ENCODE measurements at places on chromosomes 6 and 20.

DNA sequence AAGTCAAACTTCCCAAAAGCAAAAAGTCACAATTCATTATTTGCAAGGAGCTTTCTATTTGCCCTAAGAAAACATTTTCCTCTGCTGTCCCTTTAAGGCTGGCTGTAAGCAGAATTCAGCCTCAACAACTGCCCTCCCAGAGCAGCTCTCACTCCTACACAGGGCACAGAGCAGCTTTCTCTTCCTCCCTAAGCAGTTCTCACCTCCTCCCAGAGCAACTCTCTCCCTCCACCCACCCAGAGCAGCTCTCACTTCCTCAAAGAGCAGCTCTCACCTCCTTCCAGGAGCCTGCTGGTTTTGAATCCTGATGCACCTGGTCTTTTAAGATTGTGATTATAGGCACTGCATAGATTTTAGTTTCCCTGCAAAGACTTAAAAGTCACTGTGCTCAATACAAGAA, 120.6 kb upstream of the TMEM181 start:
- peak; percentile 20 for DNase-seq

- peak; percentile 85 for DNase-seq
Observed at GRCh38 chr6:1606780-1607515, 2.8 kb upstream of the FOXC1 start.

- peak; percentile 69 for DNase-seq
Observed at GRCh38 chr20:49687595-49688567, 25.8 kb downstream of the B4GALT5 start.

DNA sequence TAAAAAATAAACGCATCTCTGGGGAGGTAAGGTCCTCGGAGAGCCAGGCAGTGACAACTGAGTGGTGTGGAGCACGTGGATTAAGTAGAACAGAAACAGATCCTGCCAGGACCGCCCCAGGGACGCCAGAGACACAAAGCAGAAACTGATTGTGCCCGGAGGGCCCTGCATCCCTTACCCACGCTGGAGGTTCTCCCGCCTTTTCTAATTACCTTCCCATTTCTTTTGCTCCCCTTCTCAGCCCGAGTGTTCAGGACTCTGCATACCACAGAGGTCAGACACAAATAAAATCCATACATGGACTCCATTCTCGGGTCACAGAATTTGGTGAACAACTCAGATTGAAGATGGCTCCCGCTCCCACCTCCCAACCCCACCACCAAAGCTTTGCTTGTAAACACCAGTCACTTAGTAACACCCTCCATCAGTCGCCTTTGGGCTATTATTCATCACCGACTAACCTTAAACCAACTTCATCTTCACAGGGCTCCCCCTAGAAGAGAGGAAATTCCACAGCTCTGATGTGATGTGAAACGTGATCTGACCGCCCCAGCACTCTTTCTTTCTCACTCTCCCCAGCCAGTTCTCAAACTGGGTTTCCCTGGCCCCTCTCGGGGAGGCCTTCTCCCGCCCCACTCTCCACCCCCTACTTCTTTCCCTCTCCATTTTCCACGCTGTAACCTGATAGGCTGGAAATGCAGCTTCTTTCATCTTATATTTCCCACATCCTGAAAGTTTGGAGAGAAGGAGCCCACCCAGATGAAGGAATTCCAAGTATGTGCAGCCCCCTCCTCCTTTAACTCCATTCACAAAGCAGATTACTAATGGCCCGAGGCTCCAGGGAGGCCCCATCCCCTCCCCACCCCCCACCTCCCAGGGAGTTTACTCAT, 32.5 kb upstream of the PIM1 start:
- peak; percentile 100 for DNase-seq

DNA sequence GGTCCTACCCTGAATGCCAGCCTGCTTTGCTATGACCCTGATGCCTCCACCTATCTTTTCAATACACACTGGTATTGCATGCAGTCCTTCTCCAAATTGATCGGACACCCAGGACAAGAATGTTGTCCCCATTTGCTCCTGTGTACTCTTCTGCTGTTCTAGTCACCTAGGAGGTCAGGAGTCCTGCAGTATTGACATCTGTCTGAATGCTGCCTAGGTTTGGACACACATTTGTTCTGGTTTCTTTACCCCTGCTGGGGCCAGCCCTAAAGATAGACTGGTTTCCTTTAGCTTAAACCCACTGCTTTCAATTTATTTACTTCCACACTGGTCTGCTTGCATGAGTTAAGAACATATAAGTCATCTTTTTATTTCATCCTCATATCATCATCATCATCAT, 167.0 kb upstream of the CCN2 start:
- no peak for DNase-seq

DNA sequence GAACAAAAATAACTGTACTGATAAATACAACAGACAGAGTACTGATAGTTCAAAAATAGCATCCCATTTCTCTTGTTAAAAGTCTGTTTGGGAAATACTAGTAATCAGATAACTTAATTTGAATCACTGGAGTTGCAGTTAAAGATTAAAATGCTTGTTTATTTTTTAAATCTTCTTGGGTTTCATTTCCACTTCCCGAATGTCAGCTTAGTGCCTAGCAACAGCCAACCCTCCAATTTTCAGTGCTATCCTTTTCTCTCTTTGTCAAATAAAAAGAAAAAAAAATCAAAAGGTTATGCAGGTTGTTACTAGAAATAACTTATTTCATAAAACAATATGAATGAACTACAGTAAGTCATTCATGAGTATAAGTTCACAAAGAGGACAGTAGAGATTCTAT, 257.7 kb upstream of the STXBP5 start:
- DNase-seq = no peak

- DNase-seq = no peak
Observed at GRCh38 chr20:52738081-52738480, 234.1 kb upstream of the TSHZ2 start.

DNA sequence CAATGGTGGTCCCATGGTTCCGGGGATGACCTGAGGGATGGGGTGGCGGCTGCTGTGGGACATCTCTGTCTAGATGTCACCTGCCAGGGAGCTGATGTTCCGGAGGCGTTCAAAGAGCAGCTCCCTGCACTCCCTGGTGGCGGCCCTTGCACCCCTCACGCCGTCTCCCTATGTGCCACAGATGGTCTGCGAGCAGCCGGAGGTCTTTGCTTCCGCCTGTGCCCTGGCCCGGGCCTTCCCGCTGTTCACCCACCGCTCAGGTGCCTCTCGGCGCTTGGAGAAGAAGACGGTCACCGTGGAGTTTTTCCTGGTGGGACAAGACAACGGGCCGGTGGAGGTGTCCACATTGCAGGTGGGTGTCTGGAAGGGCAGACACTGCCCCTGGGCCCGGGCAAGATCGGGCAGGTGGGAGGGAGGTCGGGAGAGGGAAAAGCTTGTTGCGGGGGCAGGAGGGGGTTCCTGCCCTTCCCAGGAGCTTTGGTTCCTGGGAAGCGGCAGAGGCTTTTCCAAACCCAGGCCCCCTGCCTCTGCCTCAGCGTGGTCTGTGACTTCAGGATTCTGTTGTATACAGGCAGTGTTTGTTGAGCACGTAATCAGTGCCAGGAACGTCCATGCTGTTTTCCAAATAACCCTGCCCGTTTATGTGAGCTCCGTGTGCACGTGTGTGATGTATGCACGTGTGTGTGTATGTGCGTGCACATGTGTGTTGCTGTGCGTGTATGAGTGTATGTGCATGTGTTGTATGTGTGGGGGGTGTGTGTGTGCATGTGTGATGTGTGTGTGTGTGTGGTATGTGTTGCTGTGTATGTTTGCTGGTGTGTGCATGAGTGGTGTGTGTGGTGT, 1.9 kb downstream of the NPEPL1 start:
- no peak for DNase-seq

GRCh38 chr6:89489078-89489477, 56.1 kb downstream of the ANKRD6 start:
- no peak for DNase-seq

DNA sequence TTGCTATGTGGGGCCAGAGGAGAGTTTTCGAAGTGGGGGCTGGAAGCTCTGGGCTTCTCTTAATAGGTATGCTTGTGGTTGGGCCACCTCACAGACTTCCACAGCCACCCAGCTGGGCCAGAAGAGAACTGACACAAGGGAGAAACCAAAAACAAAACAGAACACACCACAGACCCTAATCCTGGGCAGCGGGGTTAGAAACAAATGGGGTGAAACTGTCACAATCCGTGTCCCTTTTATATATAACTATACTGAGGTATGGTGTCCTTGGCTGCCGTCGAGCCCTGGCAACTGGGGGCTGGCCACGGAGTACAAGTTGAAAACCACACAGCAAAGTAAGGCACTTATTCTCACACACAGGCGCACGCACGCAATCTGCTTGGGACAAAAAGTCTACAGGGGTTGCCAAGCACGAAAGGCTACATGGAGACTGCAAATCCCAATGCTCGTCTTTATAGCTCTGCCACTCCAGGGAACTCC, 78.3 kb downstream of the TRAM2 start:
- no peak for DNase-seq

- peak; percentile 28 for DNase-seq
Observed at GRCh38 chr6:36054956-36055355, 27.3 kb downstream of the MAPK14 start.

DNA sequence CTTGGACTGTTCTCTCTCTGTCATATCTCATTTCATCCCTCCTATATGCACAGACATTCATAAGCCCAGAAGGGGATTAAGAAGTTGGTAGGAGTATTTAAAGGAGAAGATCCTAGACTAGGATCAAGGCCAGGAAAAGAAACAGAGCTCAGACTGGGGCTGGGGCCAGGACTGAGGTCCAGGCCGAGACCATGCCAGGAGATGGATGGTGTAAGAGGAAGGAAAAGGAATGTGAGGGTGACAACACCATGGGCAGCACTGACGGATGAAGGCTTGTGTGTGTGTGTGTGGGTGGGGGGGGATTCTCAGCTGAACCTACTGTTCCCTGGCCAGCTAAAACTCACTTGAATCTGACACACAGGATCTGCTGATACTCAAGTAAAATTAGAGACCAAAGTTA, 182.1 kb downstream of the KIF6 start:
- no peak for DNase-seq

DNA sequence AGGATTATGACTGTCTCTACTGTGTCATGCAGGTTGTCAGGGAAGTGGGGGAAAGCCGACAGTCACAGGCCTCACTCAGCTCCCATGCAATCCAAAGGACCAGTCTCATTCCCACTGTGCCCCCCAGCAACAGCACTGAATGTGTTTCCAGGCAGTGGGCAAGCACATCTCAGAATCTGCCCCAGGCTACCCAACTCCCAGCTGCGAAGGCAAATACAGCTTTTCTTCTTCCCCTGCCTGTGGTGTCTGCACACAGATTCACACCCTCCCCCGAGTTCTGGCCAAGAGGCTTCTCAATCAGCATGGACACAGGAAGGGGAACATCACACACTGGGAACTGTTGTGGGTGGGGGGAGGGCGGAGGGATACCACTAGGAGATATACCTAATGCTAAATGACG, 75.3 kb downstream of the SNAP91 start:
- peak; percentile 76 for DNase-seq

- no peak for DNase-seq
Observed at GRCh38 chr6:37048851-37049757, 43.6 kb downstream of the FGD2 start.

GRCh38 chr20:50794181-50794845, 548 bp upstream of the BCAS4 start:
- DNase-seq = no peak

- DNase-seq = no peak
Observed at GRCh38 chr6:118307581-118307980, 240.5 kb upstream of the PLN start.

GRCh38 chr6:5718231-5718947, 288.3 kb downstream of the NRN1 start:
- no peak for DNase-seq

GRCh38 chr20:40173872-40174271, 515.2 kb downstream of the MAFB start:
- no peak for DNase-seq

GRCh38 chr6:89430201-89430962, 2.6 kb upstream of the ANKRD6 start:
- DNase-seq = peak; percentile 54

- DNase-seq = no peak
Observed at GRCh38 chr6:40386200-40386599, 201.0 kb downstream of the LRFN2 start.

DNA sequence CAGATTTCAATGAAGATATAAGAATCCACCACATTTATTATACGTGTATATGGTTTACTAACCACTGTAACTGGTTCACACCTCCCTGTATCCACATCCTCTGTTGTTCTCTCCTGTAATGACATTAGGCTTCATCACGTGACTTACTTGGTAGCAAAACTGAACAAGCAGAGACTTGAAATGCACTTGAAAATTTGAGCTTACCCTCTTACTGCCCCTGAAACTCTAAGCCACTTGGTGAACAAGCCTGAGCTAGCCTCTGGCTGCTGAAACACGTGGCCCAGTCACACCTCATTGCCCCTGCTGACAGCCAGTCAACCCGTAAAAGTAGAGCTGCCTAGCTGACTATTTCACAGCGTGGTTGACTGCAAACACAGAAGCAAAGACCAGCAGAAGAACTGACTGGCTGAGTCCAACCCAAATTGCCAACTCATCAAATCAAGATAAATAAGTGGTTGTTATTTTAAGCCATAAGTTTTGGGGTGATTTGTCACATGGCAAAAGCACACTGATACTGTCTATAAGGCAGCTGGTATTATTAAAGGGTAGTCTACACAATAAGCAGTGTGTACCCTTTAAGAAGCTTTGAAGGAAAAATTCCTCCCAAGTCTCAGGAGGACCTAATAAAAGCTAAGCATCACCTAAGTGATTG, 109.0 kb downstream of the RALGAPA2 start:
- DNase-seq = no peak

DNA sequence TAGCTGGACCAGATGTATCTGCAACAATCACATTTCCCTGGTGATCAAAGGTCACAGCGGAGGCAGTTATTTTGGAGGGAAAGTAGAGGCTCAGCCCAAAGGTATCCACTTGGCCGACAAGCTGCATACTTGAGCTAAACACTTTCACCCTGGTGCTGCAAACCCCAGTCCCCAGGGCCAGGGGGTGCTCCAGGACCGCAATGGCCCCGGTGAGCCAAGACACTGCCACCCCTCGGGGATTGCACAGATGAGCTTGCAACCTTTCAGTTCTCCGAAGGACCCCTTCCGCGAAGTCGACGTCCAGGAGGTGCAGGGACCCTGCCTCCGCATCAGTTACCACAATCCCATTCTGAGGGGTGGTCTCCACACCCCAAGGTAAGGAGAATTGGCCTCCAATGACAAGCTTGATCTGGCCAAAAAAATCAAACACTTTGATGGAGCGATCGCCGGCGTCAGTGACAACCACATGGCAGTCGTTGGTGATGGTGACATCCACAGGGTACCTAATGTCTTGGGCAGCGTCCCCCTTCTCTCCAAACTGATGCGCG, 823 bp downstream of the NHLRC1 start:
- DNase-seq = peak; percentile 61

DNA sequence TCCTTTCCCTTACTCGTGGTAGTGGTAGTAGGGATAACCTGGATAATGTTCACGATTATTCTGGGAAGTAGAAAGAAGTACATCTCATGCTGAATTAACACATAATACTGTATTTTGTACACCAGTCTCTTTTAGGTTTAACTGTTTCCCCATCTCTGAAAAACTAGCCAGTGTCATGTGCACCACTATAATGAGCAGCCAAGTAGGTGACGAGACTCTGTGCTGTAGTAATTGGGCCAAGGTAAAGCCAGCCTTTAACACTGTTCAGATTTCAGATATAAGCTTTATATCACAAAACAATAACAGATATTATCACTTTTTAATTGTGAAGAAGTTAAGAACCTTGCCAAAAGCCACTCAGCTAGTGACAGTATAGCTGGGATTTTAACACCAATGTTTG, 100.9 kb upstream of the ENPP5 start:
- no peak for DNase-seq

- peak; percentile 52 for DNase-seq
Observed at GRCh38 chr20:63194007-63194796, 21.7 kb downstream of the YTHDF1 start.
